Stimulated activated CD4-positive, alpha-beta T cell treated with anti-CD3 and anti-CD28 coated beads, TNF-alpha, amount 100 ng/mL, for 24 hours (primary cell): ENCODE measurements at places on chromosomes 3 and 15.

DNA sequence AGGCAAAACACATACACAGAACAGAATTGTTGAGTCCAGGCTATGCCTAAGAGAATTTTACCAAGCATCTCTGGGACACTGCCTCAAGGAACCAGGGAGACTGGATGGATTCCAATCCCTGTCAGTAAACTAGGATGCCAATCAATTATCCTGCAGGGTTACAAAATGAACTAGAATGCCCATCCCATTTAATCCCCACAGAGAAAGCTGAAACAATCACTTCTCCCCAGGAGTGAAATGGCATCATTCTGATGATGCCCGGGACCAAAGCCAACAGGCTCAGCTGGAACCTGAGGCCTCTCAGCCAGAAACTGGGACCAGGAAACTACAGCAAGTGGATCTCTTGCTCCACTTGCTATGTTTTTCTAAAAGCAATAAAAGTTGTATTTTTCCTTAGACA lies 130.0 kb upstream of the TJP1 start:
- DNase-seq, result no peak

- no peak for DNase-seq
Measured at GRCh38 chr3:184045995-184046394, 6.9 kb upstream of the HTR3C start.

DNA sequence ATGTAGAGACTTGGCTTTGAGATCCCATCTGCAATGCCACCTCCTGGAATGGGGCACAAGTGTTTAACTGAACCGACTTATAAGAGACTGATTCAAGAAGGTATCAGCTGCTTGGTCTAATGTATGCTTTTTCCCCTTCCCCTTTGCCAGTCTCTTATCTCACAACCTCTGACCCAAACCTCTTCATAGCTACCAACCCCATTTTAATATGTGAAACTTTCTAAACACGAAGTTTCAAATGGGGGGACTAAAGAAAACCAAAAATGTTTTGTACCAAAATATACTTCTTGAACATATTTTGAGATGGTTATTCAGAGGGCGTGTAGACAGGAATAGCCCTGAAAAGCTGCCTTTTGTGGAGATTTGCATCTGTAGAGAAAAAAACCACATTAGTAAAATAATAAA lies 73.1 kb downstream of the OXSM start:
- no peak for DNase-seq

- DNase-seq, result no peak
Measured at GRCh38 chr3:28727307-28727706, 378.7 kb upstream of the AZI2 start.

GRCh38 chr15:69824075-69824876 lies 273.4 kb downstream of the TLE3 start:
- DNase-seq, result no peak

DNA sequence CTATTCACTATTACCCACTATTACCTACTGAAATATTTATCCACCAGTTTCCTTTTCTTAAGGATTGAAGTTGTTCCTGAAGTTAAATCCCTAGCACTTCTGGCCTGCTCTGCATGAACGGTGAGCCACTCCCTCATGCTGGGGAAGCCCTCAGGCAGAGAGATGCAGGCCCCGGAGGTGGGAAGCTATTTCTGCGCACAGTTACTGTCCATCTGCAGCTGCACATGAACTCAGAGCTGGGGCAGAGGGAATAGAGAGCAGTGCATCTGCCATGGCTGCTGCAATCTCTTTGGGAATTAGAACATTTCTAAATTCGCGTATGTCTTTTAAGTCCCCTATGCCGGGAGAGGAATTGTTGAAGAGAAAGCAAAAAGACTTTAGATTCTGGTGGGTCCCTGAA lies 6.3 kb upstream of the GALNT15 start:
- DNase-seq, result no peak

- no peak for DNase-seq
Measured at GRCh38 chr3:112357930-112358780, 25.2 kb downstream of the CD200 start.
